GF-D8 (cell line): ENCODE measurements at places on chromosomes 12 and 14.

- no peak for DNase-seq
Measured at GRCh38 chr12:56954958-56955355, 2.5 kb downstream of the RDH16 start.

GRCh38 chr14:36424478-36425102 is 95.4 kb downstream of the NKX2-1 start:
- DNase-seq: no peak

DNA sequence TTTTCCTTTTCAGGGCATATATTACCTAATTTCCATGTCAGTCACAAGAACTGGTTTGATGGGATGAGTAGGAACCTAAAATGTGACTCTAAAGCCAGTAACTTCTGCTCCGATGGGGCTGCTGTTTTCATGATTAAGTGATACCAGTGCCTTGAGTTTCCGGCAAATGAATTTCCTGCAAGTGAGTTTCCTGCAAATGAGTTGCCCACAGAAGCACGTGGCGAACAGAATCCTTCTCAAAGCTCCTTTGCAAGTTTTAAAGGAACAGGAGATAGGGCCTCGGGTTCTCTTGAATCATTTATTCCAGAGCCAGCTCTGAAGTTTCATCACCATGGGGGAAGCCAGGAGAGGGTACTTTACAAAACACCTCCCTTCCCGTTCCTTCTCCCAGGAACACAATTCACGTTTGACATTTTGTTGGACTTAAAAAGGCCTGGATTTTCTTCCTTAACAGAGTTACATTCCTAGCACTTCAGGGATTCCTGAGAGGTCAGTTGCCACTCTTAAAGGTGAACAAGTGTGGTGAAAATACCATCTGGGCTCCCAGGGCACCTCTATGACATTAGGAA is 2.2 kb upstream of the PPTC7 start:
- DNase-seq: peak; percentile 82

GRCh38 chr12:131592972-131593371 is 117.9 kb upstream of the SFSWAP start:
- no peak for DNase-seq

GRCh38 chr12:127336416-127336815 is 930.6 kb upstream of the TMEM132C start:
- DNase-seq: no peak

GRCh38 chr12:89760783-89761182 is 52.1 kb upstream of the ATP2B1 start:
- no peak for DNase-seq

DNA sequence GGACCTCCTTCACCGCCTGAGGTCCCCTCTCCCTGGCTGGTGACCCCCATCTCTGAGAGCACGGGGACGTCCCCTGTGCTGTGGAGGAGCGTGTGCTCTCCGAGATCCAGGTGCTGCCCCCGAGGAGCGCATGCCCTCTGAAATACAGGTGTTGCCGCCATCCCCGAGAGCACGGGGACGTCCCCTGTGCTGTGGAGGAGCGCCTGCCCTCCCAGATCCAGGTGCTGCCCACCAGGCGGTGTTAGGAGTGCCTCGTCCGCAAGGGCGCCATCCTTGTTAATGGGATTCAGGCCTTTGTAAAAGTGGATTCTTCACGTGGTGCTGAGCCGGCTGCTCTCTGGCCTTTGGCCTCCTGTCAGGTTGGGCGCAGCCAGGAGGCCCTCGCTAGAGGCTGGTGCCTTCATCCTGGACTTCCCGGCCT is 10.1 kb downstream of the NOC4L start:
- no peak for DNase-seq

DNA sequence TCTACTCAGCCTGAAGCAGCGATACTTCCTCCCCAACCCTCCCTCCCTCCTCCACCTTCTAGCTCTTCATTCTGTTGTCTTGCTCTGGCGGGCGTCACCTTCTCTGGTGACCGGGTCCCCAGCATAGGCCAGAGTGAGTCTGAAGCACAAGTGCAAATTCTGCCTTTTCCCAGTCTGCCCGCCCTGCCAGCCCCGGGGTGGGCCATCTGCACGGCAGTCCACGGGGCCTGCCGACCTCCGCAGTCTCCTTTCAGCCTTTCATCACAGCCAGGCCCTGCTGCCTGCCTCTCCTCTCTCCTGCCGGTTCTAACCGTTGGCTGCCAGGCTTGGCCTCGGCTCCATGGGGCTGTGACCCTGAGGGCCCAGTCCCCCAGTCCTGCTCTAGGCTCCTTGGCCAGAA is 58.7 kb downstream of the TESC start:
- no peak for DNase-seq

GRCh38 chr12:48640854-48641253 is 41.2 kb downstream of the KANSL2 start:
- no peak for DNase-seq

GRCh38 chr12:131942671-131943070 is 7.1 kb upstream of the EP400 start:
- no peak for DNase-seq

GRCh38 chr12:109115758-109116610 is at the start of gene ACACB:
TSS of gene ACACB (plus strand) at chr12:109116587. CDS start at chr12:109139406, 22,819 bp downstream.
- peak; percentile 94 for DNase-seq

DNA sequence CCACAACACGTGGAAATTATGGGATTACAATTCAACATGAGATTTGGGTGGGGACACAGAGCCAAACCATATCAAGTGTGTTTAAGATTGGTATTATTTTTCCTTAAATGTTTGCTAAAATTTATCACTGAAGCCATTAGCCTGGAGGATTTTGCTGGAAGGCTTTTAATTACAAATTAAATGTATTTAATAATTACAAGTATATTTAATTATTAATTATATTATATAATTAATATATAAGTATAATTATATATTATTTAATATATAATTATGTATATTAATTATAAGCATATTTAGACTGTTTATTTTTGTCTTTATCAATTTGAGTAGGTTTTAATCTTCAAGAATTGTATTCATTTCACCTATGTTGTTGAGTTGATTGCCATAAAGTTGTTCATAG is 427.4 kb upstream of the FLRT2 start:
- no peak for DNase-seq

DNA sequence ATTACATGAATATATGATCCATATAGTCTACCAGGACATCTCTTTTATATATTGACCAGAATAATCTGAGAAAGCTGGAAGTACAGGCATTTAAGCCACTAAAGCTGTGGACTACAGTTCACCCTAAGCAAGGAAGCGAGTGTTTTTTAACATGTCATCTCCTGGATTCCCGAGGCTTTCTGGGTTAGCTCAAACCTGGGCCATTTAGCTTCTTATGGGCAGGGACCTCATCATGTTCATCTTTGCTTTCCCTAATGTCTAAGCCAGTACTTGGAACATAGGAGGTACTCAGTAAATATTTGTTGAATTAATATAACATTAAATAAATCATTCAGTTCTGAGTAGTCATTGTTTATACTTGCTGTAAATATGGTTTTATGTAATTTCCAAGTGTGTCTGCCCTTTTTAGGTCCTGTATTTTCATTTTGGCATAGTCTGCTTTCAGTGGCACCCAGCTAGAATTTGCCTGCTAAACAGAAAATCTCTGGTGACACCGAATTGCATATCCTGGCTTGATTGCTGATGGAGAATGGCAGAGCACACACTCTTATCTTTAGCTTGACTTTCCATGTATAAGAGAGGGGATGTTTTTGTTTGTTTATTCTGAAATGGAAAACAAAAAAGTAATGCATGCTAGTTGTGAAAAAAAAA is 344.5 kb downstream of the ZFP36L1 start:
- DNase-seq: no peak

DNA sequence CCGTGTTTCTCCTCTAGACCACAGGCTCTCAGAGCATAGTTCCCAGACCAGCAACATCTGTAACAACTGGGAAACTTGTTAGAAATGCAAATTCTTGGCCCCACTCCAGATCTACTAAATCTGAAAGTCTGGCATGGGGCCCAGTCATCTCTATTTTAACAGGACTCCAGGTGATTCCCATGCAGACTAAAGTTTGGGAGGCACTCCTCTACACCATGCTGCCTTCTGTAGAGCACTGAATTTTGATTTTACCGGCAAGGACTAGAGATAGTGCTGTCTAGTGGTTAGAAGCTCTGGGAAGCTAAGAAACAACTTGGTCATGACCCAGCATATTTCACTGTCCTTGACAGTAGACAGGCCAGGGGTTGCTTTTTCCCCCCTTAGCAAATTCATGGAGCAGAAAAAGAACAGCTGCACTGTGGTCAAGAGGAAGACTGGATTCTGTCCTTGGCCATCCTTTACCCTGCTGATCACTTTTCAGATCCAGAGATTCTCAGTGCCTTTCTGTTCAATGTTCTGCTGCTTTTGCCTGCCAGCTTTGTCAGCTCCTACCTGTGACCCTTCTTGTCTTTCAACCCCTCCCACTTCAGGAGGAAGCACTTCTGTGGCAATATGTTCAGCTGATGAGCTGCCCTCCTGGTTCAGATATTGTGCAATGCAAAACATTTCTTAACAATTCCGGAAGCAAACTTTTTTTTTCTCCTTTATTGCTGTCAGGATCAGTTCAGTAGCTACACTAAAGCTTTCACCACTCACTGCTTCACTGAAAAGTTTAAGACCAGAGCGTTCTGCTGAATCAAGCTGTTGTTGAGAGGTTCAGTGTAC is 133.8 kb upstream of the NUDT4 start:
- DNase-seq: peak; percentile 88

- no peak for DNase-seq
Measured at GRCh38 chr14:66237741-66238140, 248.4 kb upstream of the CCDC196 start.

DNA sequence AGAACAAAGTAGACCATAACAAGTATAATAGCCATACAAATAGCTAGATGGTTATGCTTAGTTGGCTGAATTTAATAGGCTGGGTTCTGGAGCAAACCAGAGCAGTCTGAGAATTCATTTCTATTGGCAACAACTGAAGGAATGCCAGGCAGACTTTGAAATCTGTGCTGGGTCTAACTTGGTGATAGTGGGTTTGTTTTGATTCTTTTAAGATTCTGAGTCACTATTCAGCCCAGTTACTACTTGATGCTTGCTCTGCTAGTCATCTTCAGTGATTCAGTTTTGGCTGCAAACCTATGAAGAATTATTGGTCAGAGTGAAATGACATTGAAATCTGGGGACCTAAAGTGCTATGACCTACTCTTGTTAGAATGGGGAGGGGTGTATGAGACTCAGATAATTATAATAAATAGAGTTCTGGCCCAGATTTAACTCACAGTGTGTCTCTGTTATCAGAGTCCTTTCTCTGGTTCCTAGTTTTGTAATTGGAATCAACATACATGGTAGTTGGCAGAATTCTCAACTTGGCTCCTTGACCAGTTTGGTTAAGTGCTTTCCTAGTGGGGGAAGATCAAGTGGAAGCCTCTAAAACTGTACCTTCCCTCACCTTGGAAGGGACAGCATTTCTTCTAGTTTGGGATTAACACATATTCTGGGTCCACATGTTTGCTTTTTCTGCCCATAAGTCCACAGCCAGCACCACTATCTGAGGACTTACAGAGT is 43.5 kb downstream of the MNAT1 start:
- DNase-seq: no peak

GRCh38 chr12:64102339-64102738 is 119.8 kb downstream of the KICS2 start:
- DNase-seq: no peak

DNA sequence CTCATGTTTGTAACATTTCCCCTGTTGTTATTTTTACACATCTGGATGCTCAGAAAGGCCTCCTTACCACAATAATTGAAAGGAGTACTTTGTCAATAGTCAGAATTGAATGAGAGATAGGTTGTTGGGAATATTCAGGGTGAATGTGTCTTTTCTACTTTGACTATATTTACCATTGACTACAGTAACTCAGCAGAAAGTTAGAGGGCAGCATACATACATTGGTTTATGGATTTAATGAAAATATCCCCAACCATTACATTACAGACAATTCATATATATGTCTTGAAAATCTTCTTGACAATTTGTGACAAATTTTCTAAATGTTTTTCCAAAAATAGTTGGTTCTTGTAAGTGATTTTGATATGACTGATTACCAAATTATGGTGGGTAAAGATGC is 97.7 kb downstream of the NTS start:
- no peak for DNase-seq

GRCh38 chr12:117025481-117026151 is 73.6 kb downstream of the TESC start:
- DNase-seq: peak; percentile 14

DNA sequence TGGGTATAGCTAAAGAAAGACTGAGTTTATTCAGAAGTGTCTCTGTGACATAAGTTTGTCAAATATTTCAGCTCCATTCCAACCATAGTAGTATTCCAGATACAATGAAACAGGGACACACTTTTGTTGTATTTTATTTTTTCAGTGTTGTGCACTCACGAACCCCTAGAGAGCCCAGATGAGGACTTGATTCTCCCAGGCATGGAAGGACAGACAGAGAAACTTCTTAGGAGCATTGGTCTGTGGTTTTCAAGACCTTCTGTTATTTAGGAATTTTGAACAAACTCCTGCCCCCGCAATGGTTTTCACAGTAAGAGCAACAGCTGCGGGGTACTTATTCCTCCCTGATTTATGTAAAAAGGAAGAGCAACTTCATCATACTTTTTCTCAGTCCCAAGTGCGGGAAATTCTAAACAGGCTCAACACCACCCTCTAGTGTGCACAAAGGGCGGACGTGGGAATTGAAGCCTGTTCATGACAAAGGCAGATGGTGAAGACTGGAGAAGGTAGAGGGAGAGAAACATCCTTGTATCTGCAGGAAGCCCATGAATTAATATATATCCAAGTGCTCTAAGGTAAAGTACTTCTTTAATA is 147.6 kb downstream of the PAH start:
- DNase-seq: no peak

DNA sequence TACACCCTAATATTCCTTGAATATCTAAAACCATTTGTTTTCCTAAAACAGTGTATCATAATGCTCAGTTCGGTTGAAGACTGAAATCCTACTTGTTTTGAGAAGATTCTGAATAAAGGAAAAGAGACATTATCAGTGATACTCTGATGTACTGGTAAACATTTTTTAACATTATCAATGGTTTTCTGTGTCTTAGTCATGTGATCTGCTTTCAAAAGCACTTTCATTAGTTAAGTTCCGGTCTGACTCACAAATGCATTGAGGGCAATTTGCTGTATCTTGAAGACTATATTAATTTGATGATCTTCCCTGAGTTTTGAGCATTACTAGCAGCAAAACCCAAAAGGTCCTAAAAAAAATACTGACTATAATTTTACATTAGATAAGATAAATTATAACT is 145.6 kb downstream of the PRKD1 start:
- no peak for DNase-seq

GRCh38 chr12:501722-502447 is 42.1 kb downstream of the B4GALNT3 start:
- DNase-seq: no peak

DNA sequence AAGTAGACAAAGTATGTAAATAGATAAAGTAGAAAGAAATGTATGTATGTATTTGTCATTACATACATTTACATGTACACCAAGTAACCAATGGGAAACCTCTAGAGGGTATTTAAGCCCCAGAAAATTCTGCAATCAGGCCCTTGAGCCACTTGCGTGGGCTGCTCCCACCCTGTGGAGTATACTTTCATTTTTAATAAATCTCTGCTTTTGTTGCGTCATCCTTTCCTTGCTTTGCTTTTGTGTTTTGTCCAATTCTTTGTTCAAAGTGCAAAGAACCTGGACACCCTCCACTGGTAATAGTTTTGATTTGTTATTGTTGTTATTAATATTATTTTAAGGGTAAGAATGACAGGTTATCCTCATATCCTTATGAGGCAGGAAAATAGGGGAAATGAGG is 21.8 kb downstream of the CAPS2 start:
- DNase-seq: no peak

GRCh38 chr12:80966001-80966400 is 28.3 kb upstream of the LIN7A start:
- DNase-seq: no peak
